Liver (tissue), 10 donors: ENCODE measurements at places on chromosomes 3 and 15. TPM values are rescaled to one million over a fixed set of nuclear protein-coding genes. Genes with fewer than 3 reads are reported as not detected.

- no peak for DNase-seq
Observed at GRCh38 chr3:160820022-160820421, 64.0 kb downstream of the PPM1L start.

Gene XCR1
- 0.08 TPM for polyA plus RNA-seq

DNA sequence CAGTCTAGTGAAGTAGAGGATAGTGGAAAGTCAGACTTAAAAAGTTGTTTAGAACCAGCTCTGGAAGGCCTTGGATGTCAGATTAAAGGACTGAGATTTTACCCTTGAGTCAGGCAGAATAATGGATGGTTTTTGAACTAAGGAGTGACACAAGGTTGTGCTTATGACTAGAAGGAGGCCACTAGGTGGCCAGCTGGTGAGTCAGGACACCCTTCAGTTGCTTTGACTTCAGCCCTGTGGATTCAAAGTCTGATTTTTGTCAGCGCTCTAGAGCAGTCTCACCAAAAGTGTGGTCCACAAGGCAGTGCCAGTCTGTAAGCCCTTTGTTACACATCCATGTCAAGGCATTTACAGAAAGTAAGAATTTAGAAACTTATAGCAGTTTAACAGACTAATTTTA, 3.8 kb upstream of the GABPB1 start:
- no peak for DNase-seq

Gene SH3GL3
- polyA plus RNA-seq, result not detected

DNA sequence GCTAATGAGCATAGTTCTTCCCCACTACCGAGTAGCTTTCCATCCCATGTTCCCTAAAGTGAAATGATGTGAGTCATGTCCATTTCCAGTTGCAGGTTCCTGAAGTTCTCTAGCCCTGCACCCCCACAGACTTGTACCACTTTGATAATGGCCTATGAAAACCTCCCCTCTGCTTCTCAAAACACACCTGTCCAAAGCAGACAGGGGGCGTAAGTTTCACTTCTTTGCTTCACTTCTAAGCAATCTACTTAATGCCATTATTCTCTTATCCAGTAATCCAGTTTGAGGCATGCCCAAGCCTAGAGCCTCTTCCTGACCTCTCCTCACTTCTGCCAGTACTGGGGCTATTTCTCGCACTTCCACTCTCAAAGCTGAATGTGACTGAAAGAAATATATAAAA, 305.1 kb downstream of the IGSF11 start:
- DNase-seq, result no peak

Gene RBM6
- polyA plus RNA-seq, result 10.9 TPM

GRCh38 chr3:3170998-3171397, 8.5 kb downstream of the CRBN start:
- no peak for DNase-seq

Gene GOLGA8G
- not detected for polyA plus RNA-seq

- DNase-seq, result no peak
Observed at GRCh38 chr3:141203866-141204265, 27.8 kb upstream of the PXYLP1 start.

Gene ECE2
- not detected for polyA plus RNA-seq
